ENCODE measurements at places on chromosomes 13 and 19. TPM values are rescaled to one million over a fixed set of nuclear protein-coding genes. Genes with fewer than 3 reads are reported as not detected.

DNA sequence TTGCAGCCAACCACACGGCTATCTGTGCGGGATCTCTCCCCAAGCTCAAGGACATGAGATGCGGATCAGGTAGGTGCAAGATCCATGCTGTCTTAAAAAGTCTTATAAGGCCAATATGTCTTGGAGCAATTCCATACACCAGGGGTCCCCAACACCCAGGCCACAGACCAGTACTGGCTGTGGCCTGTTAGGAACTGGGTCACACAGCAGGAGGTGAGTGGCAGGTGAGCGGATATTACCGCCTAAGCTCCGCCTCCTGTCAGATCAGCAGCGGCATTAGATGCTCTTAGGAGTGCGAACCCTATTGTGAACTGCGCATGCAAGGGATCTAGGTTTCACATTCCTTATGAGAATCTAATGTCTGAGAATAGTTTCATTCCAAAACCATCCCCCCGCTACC is 68.8 kb upstream of the ZNF599 start:
- no peaks in the 10 kb centered on the region for H3K36me3 ChIP-seq
- no peak overlapping the region for H3K27ac ChIP-seq
- DNase-seq = no peak
- H3K4me3 ChIP-seq = no peak overlapping the region
- peaks cover 4% of the 10 kb centered on the region for H3K4me1 ChIP-seq
- H3K27me3 ChIP-seq = no peaks in the 10 kb centered on the region

DNA sequence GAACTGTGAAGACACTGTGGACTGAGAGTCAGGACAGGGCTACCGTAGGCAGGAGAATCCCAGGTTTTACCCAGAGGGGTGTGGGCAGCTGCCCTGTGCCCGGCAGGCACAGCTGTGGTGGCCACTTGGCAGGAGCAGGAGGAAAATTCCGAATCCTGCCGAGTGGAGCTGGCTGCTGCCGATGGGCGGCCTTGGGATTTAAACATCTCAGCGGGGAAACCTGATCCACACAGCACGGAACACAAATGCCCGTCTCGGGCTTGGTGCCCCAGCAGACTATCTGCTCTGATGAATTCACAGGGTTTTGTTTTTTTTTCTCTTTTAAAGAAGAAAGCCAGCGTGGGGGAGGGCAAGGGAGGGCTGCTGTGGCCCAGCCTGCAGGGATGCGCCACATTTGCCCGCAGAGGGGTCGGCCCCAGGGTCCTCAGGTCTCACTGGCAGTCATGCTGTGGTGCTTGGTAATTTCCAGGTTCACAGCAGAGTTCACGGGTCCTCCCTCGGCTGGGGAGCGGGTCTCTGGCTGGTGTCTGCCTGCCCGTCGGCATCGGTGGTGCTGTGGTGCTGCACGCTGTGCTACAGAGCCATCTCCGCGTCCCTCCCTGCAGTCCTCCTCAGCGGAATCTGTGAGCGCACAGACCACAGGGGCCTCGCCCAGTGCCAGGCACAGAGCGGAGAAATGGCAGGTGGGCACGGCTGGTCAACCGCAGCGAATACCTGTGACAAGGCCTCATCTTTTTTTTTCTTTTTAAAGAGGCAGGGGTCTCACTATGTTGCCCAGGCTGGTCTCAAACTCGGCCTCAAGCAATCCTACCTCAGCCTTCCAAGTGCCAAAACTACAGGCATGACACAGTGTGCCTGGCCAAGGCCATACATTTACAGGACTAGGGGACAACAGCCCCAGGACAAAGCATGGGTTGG is 28.1 kb downstream of the MPND start:
- H3K4me1 ChIP-seq = peaks cover 34% of the 10 kb centered on the region
- no peaks in the 10 kb centered on the region for H3K27me3 ChIP-seq
- no peak overlapping the region for H3K27ac ChIP-seq

- no peak overlapping the region for H3K27ac ChIP-seq
- peaks cover 73% of the 10 kb centered on the region for H3K36me3 ChIP-seq
- H3K4me1 ChIP-seq = peaks cover 18% of the 10 kb centered on the region
- no peaks in the 10 kb centered on the region for H3K27me3 ChIP-seq
Observed at GRCh38 chr19:5628919-5629481, 6.1 kb downstream of the SAFB start.

Gene NAPSA
- 1.2 TPM for total RNA-seq

- peak overlapping the region; percentile 21 for H3K27ac ChIP-seq
- DNase-seq = peak; percentile 74
- H3K27me3 ChIP-seq = no peaks in the 10 kb centered on the region
- H3K4me3 ChIP-seq = no peak overlapping the region
- H3K4me1 ChIP-seq = peaks cover 66% of the 10 kb centered on the region
Observed at GRCh38 chr13:42102961-42103865, 54.8 kb downstream of the DGKH start.

DNA sequence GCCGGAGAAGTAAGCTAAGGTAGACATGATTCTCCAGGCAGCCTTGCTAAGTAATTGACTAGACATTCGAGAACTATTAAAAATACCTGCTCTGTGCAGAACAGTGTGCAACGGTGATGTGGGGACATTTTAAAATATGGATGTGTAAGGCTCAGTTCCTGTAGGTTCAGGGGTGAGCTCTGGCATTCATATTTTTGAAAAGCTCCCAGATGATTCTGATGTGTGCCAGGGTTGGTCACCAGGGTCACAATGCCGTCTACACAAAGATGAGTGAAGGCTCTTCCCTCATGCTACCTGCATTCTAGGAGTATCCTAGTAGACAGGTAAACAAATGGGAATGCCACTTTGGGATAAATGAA is 702 bp upstream of the EPSTI1 start:
- H3K27me3 ChIP-seq = no peaks in the 10 kb centered on the region
- no peak for DNase-seq
- no peaks in the 10 kb centered on the region for H3K36me3 ChIP-seq
- H3K27ac ChIP-seq = no peak overlapping the region
- peaks cover 17% of the 10 kb centered on the region for H3K4me1 ChIP-seq
- H3K4me3 ChIP-seq = no peak overlapping the region

Gene ZNF525
- total RNA-seq = 25.6 TPM

DNA sequence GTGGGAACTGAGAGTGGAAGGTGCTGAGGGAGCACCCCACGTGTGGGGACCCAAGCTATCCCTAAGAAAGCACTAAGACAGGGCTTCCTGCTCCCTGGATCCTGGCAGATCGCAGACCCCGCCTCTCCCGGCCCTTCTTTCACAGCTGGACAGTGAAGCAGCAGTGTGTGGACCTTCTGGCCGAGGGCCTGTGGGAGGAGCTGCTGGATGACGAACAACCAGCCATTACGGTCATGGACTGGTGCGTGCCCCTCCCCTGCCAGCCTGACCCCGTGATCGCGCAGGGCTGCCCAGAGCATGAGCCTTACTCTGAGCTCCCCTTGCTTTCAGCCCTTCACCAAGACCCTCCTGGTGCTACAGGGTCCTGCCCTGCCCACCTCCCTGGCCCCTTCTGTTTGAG is 2.3 kb downstream of the NCCRP1 start:
- peaks cover 23% of the 10 kb centered on the region for H3K4me1 ChIP-seq
- DNase-seq = no peak
- H3K36me3 ChIP-seq = no peaks in the 10 kb centered on the region
- no peak overlapping the region for H3K27ac ChIP-seq
- H3K27me3 ChIP-seq = no peaks in the 10 kb centered on the region

- H3K27ac ChIP-seq = no peak overlapping the region
- no peaks in the 10 kb centered on the region for H3K27me3 ChIP-seq
- DNase-seq = no peak
- H3K4me3 ChIP-seq = no peak overlapping the region
Observed at GRCh38 chr19:32416749-32417456, 11.3 kb downstream of the DPY19L3 start.

Gene MAST1
- total RNA-seq = 11.2 TPM

DNA sequence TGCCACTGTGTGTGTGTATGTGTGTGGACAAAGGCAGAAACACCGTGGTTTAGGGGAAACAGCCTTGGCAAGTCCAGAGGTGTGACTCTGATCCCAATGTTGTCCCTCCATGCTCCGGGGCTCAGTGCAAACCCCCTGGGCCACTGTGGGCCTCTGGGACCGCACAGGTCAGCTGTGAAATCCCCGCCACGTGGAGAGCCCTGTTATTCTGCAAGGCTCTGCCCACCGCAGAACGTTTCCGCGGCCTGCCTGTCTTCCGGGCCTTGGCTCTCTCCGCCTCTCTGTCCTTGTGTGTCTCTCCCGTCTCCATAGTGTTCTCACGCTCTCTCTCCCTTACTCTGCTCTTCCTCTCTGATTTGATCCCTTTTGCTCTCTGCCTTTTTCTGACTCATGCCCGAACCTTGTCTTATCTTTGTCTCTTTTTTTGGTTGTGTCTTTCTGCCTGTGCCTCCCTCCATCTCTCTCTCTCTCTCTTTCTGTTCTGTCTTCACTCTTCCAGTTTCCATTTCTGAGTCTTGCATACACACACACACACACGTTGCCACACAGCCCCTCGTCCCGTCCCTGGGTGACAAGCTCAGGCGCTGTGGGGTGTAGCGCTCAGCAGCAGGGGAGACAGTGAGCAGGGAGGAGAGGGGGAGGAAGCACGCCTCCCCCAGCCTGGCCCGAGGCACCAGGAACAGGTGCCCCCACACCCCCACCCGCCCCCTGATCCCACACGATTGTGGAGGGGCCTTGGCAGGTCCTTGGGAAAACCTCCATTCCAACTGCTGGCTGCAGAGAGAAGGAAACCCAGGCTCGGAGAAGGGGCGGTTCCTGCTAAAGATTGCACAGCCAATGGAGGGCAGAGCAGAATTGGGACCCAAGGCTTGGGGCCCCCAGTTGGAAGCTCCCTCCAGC is 3.0 kb downstream of the TTYH1 start:
- DNase-seq = no peak
- H3K4me1 ChIP-seq = no peaks in the 10 kb centered on the region
- no peaks in the 10 kb centered on the region for H3K36me3 ChIP-seq

Measured in PC-3 (cell line).